ENCODE measurements at places on chromosomes 6 and 20.

DNA sequence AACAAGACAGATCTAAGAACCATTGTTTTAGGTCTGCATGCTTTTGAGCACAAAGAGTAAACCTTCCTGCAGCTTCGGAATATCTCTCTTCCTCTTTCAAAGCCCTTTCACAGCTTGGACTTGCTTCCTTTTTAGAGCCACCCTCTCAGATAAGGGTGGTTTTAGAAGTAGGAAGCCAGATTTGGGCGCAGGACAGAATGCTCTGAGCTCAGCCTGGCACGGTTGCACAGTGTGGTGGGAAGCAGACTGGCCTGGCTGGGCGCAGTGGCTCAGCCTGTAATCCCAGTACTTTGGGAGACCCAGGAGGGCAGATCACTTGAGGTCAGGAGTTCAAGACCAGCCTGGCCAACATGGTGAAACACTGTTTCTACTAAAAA lies 35.6 kb upstream of the PNRC1 start:
- no peak for DNase-seq

DNA sequence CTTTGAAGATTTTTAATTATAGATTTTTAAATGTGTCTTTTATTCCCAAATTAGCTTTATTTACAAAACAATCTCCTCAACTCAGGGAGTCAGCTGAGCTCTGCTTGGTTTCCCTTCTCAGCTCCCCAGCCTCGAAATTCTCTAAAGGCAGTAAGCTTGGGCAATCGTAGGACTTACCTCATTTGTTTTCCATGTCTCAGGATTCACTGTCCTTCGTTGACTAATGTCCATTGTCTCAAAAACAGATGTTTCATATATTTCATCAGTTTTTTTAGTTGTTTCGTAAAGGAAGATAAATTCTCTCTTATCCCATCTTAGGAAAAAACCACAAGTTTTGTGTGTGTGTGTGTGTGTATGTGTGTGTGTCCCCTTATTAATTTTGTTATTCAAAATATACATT lies 102.2 kb upstream of the ADGRF1 start:
- DNase-seq = no peak

DNA sequence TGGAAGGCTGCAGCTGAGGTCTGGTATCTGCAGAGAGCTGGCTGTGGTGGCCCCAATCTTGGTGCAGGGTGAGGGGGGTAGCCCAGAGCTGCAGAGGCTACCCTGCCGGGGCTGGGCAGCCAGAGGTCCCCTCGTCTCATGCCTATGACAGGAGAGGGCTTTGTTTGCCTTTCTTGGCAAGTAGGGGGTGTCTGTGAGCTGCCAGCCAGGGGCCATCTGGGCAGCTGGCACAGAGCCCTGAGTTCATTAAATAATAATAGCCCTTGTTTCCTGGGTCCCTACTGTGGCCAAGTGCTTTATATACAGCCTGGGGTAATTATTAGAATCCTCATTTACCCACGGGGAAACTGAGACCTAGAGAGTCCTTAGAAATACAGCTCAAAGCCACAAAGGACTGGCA lies 66.6 kb downstream of the EZR start:
- DNase-seq = no peak

DNA sequence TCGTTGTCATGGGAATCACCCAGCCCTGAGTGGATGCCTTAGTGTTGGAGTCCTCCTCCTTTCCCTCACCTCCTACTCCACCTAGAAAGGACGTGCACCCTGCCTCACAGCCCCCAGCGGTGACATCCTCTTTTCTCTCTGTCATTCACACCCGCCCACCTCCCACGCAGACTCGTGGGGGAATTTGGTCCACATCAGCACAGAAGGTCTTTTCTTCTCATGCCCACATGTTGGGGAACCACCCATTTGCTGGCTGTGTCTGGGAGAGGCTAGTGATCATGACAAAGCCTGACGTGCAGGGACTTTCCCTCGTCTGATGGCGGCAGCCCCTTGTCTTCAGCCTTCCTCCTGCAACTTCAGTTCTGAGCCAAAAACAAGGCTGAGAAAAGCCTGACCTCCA lies 96.0 kb upstream of the CNKSR3 start:
- peak; percentile 82 for DNase-seq

- DNase-seq = no peak
Measured at GRCh38 chr6:35817515-35817914, 12.4 kb downstream of the LHFPL5 start.

DNA sequence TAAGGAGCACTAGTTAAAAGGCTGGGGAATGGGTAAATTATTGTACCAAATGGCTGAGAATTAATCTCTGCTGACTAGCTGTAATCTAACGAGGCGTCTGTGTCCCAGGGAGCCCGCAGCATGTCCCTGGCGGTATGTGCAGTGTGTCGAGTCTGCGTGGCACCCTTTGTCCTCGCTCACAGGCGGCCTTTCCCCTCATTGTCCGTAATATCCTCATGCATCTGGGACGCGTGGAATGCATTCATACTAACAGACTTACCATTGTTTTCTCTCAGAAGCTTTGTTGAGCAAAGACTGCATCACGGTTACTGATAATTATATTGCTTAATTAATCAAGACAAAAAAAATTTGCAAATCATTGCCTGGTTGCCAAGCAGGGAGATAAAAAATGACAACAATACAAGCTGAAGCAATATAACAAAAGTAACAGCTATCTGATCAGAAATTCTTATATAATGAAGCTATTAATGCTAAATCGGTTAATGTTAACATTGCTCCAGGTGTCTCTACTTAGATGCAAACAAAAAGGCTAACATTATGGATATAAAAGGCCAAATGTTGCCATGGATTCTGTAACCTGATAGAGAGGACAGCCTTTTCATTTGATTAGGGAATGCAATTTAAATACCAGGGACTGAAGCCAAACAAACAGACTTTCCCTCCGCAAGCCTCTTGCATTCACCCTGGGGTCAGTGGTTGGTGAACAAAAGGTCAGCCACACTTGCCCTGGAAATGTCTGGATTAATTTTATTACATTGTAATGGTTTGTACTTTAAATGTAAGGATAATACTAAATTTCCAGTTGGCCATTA lies 124.8 kb downstream of the INSM1 start:
- no peak for DNase-seq

GRCh38 chr6:3849681-3850450 lies 693 bp downstream of the FAM50B start:
- DNase-seq = peak; percentile 27

DNA sequence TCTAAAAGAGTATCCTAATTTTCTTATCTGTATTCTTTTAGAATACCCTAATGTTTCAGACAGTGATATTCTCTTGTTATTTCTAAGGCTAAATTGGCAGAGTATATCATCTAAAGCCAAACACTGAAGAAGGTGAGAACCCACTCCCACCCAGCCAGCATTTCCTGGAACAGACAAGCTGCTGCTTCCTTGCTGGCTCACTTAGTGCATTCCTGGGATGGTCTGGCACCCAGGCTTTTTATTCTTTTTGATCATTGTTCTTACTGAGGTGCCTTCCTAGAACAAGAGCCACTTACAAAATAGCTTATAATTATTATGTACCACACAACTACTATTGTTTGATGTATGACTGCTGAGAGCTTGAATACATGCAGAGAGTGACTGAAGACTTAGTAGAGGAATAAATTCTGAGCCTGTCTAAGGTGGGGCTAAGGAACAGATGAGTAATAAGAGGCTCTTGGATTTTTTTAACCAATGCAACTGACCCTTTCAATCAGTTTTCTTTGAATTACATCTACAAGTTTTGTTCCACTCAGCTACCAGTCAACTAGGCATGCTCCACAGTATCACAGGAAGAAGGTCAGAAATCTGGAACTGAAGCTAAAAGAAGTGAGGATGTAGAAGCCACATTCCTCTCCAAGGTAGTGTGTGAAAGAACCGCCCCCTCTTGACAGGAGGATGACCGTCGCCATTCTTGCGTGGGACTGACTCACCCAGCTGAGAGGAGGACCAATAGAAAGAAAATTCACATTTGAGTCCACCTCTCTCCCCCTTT lies 30.1 kb downstream of the PRPH2 start:
- DNase-seq = no peak
